ENCODE measurements at places on chromosomes 11 and 22.

DNA sequence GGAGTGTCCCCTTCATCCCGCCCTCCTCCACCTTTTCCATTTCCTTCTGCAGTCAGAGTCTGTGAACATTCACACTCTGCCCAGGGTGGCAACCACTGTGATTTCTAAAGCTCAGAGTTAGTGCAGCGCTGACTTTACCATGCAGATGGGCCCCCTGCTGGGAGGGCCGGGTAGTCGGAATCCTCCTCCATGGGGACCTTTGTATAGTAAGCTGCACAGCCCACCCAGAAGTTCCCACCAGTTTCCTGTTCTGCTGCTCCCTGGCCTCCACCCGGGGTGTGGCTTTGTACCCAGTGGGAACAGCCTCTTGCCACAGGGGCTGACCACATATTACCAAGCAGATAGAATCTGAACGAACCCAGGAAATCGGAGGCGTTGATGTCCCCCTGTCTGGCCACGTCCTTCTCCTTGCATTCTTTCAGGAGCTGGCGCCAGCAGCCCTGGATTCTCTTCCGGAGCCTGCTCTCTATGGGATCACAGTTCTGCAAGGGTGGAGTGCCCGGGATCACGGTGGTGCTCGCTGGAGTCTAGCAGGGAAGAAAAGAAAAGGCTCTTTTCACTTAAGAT is 125.3 kb downstream of the MPPED1 start:
- peak; percentile 22 for DNase-seq

- no peak for DNase-seq
These were observed 114.5 kb downstream of the NAT10 start for GRCh38 chr11:34219941-34220370.

- no peak for DNase-seq
These were observed 75.3 kb downstream of the PDE2A start for GRCh38 chr11:72598906-72599305.

DNA sequence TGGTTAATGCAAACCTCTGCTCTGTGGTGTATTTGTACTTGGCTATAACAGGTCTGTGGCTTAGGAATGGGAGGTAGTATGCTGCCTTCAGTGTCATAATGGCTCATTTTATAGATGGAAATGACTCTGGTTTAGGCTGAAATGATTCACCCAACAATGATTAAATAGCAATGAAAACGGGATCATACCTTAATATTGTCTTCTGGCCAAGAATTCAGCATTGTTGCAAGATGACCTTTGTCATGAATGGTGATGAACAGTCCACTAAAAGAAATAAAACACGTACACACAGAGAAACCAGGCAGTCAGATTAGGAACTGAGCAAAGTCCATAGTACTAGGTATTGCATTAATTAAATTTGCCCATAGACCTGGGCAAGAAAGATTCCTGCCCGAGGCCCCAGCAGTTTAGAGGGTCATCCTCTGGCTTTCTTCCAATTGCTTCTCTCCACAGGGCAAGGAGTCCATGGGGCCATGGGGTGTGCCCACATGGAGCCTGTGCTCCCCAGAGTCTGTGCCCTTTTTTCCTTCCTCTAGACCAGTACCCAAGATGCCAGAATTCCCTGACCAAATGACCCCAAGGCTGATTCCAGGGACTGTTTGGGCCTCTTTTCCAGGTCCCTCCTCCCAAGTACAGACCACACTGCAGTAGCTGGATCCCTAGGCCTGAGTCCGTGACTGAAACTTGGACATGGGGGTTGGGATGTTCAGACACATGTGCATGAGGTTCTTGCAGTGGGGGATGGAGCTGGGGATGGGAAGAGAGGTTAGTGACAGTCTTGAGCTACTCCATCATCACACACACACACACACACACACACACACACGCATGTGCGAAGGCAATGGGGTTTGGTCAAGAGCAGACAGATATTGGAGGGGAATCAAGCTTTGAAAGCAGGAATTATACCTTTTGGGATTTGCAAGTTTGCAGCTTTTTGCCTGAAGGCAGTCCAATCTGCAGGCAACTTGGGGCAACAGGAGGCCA is 134.2 kb downstream of the CCDC81 start:
- no peak for DNase-seq

DNA sequence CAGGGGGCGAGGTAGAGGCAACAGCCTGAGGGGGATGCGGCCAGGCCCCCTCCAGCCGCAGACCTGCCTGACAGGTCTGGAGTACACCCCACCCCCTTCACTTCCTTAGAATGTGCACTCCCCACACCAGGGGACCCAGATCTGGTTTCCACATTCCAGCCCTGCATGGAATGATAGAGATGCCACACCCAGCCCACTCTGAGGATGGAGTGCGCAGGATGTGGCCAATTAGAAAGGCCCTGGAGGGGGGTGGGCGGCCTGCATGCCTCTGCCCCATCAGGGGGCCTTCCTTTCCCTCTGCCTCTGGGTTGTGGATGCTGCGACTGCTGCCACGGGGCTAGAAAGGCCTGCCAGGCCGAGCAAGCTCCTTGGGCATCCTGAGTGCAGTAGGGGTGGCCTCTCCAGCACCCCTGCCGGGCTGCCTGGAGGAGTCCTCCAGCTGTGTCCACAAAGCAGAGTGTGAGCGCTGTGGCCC is 28.2 kb upstream of the MGAT3 start:
- DNase-seq = peak; percentile 85

GRCh38 chr11:88164806-88165585 is 10.2 kb downstream of the RAB38 start:
- no peak for DNase-seq

- DNase-seq = no peak
These were observed 41.2 kb upstream of the TESMIN start for GRCh38 chr11:68792400-68792966.

DNA sequence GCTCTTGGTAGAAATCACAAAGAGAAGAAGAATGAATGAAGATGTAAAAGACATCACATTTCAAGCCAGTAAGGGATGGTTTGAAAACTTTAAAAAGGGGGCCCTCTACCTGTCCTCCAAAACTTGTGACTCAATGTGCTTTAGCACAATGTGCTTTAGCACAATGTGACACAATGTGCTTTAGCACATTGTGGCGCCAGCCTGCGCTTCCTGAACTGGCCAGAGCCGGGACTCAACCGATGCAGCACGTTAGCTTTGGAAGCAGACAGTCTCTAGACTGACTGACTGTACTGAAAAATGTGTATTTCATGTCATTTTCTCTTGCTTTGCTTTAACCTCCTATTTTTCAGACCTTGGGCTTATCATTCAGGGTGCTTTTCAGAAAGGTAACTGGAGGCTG is 63.5 kb downstream of the FAM83F start:
- DNase-seq = no peak
